ENCODE measurements at places on chromosomes 12 and 14.

GRCh38 chr12:42862055-42862454 is 272.5 kb upstream of the PRICKLE1 start:
- no peak for DNase-seq

- no peak for DNase-seq
Observed at GRCh38 chr12:79645235-79645630, 45.5 kb downstream of the PAWR start.

DNA sequence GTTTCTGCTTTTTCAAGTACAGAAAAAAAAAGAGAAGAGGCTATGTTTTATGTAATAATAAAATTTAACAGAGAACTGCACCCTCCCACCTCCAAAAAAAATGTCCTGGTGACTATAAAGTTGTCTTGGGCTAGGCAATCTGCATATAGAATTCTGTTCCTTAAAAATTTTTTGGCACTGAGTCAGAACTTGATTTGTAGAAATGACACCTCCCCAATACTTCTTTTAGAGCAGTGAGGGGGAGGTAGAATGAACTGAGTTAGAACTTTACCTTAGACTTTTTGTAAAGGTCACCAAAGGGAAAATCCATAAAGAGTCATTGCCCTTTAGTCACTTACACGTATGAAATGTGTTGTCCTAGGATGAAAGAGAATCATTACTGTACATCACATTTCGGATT is 80.0 kb downstream of the BTG1 start:
- no peak for DNase-seq

DNA sequence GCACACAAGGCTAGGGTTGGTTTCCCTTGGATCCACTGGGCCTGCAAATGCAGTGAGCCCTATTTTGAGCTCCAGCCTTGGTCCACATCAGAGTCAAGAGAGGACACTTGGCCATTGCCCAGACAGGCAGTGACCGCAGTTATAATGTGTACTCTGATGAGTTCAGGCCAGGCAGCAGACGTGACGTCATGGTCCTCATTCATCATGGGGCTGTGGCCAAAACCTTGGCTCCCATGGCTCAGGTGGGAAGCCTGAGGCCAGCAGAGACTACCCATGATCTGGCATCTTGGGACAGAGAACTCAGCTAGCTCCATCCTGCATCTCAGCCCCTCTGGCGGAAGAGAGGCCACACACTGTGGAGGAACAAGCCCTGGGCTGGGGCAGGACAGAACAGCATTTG is 16.4 kb downstream of the TMEM63C start:
- DNase-seq, result no peak

- DNase-seq, result no peak
Observed at GRCh38 chr14:92316937-92317336, 6.0 kb upstream of the SLC24A4 start.

DNA sequence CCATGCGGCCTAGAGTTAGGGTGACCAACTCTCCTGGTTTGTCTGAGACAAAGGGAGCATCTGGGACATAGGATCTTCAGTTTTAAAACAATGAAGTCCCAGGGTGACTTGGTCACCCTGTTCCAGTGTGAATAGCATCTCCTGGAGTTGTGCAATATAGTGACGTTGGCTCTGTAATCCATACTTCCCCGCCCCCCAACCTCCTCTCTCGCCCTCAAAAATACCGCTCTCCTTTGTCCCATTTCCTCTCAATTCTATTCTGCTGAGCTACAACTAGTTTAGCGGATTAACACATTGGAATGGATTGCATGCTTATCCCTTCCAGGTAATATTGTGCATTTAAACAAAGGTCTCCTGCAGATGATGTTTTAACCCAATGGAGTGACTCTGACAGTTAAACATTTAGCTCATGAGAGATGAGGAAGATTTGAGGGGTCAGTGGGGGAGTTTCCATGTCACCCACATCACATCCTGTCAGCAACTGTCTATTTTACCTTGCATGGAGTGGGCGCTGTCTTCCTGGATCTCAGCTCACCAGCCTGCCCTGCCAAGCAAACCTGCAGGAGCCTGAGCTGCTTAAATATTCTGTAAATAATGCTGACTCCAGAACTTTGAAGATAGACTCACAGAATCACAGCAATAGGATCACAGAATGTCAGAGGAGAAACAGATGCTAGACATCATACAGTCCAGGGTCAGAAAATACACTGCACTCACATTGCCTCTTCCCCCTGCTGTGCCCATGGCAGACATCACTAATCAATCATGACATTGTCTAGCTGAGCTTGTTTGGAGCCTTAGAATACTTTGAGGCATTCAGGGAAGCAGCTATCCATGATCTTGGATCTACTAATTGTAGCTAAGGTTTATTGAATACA is 43.0 kb downstream of the MAP1LC3B2 start:
- no peak for DNase-seq

GRCh38 chr14:90671382-90672234 is 144.6 kb downstream of the TTC7B start:
- DNase-seq, result no peak

GRCh38 chr14:89890589-89890988 is 63.9 kb downstream of the EFCAB11 start:
- no peak for DNase-seq

- DNase-seq, result no peak
Observed at GRCh38 chr12:29415111-29415510, 34.1 kb upstream of the ERGIC2 start.

- DNase-seq, result no peak
Observed at GRCh38 chr12:46179693-46180452, 89.0 kb downstream of the SLC38A1 start.
